T-helper 2 cell treated with Interferon-gamma antibody and Interleukin-4, amounts not matched to agents 5 μg/mL and 100 μg/mL, for 36 hours (primary cell): ENCODE measurements at places on chromosomes 12 and 14.

GRCh38 chr12:130031041-130031440 is 127.2 kb upstream of the TMEM132D start:
- DNase-seq: no peak

- no peak for DNase-seq
These were observed 143.9 kb upstream of the NAV3 start for GRCh38 chr12:77686760-77687159.

GRCh38 chr12:132948146-132949066 is 7.7 kb downstream of the ZNF605 start:
- DNase-seq: no peak

GRCh38 chr12:10243818-10244520 is 31.3 kb downstream of the GABARAPL1 start:
- peak; percentile 26 for DNase-seq

- DNase-seq: no peak
These were observed 85.9 kb downstream of the STXBP6 start for GRCh38 chr14:24964048-24964447.

DNA sequence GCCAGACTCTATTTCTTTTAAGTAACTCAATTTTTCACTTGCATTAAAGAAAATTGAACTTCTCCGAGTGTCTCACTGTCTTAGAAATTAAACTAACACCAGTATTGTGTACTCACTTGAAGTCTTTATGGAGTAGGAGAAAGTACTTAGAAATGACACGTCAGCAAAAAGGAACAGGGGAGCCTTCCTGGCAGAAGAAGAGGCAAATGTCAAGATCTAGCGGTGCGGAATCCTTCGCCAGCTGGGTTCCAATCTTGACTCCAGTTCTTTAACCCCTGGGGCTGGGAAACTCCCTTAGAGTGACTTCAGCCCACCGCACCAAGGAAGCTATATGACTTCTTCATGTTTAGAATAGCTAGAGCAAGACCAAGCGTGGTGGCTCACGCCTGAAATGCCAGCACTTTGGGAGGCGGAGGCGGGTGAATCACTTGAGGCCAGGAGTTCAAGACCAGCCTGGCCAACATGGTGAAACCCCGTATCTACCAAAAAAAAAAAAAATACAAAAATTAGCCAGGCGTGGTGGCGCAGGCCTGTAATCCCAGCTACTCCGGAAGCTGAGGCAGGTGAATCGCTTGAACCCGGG is 34.4 kb downstream of the WBP11 start:
- DNase-seq: peak; percentile 40

DNA sequence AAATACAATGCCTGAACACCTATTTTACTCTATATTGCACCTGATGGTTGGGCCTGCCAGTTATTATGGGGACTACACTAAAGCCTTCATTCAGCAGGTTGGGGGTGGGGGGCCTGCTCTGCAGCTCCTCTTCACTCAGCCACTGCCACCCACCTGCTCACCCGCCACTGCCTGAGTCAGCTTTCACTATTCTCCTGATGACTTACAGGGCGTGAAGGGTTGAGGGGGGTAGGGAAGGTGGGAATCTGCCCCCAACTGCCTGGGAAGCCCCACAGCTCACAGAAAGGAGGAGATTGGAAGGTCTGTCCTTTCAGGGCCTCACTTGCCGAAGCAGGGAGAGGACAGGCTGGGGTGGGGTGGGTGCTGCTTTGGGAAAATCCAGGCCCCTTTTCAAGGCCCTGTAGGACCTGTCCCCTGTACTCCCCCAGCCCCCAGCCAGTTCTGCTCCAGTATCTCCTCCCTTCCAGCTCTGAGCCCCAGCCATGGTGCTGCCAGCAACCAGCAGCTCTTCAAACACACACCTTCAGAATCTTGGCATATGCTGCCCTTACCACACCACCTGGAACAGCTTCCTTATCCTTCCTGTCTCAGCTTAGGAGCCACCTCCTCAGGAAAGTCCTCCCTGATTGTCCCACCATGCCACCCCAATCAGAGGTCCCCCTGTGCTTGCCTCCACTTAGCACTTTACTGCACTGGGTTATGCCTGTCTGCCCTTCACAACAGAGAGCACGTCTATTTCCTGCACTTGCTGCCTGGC is 33.1 kb downstream of the IRF2BPL start:
- DNase-seq: peak; percentile 14

DNA sequence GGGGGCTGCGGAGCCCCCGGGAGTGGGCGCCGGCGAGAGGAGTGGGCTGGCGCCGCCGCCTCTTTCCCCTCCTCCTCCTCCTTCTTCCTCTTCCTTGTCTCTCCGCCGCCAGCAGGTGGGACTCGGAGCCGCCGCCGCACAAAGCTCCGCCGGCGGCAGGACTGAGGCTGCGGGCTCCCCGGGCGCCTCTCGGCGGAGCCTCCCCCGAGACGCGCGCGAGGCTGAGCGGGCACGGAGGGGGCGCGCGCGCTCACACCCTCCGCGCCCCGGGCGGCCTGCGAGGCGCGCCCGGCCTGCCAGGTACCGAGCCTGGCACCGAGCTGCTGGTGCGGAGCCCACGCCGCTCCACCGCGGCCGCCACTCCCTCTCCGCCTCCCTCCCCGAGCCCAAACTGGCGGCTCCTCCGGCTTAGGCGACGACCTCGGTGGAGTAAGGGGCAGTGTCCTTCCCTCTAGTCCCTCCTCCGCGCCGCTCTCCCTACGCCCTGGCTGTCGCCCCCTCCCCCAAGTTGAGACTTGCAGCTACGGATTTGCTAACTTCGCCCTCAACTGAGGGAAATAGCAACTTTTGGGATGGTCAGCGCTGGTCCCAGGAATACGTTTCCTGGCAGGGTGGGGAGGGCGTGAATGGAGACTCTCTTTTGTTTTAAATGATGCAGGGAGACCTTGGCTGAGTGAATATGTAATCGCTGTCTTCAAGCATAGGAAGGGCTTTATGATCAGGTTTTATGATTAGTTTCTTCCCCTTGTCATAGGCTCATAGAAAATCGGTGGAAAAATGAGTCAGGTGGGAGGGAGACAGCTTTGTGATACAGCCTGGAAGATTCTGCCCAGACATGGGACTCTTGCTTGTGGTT is 199.5 kb upstream of the CAND1 start:
- peak; percentile 8 for DNase-seq

DNA sequence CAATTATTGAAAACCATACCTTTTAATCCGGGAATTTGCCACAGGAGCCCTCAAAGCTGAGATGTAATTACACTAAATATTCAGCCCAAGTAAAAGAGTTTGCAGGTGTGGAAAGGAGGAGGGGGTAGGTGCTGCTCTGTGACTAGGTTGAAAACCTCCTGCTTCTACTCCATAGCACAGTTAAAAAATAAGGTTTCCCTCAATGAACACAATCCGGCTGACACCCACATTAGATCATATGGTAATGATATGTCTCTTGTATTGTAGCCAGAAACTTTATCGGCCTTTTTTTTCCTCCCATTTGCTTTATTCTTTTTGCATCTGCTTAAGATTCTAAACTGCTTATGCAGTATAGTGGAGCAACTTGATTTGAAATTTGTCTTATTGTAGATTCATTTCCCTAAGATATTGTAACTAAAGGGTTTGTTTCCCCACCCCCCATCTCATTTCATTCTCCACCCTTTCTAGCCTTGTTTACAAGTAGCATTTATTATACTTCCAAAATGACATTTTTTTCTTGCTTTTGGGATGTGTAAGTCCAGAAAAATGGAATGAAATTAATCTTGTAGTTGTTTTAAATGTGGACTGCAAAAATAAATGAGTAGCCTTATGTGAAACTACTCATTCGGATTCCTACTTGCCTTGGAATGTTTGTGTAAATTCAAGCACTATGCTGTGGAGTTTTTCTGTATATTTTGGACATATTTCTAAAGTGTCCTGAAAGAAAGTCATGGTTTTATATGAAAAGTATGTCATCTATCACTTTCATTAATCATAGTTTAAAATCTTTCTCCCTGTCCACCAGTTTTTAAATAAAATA is at the start of gene DCN:
TSS of gene DCN (minus strand) at position 182 of the 820 bp plus-strand sequence. CDS start 4,265 bp downstream, outside the sequence.
- DNase-seq: no peak

DNA sequence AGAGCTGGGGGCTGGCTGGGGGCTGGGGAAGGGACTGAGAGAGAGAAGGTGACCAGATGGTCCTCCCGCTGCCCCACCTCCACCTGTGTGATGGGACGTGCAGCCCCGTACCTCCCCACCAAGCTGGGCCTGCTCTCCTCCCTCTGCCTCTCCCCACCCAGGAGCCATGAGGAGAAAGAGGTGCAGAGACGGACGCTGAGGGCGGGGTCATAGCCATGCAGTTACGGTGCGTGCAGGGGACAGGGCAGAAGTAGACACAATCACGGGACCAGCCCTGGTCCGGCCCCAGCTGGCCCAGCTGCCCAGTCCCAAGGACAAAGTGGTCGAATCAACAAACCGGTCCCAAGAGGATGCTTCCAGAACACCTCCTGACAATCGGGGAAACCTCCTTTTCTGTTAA is 33.2 kb downstream of the RFLNA start:
- no peak for DNase-seq

DNA sequence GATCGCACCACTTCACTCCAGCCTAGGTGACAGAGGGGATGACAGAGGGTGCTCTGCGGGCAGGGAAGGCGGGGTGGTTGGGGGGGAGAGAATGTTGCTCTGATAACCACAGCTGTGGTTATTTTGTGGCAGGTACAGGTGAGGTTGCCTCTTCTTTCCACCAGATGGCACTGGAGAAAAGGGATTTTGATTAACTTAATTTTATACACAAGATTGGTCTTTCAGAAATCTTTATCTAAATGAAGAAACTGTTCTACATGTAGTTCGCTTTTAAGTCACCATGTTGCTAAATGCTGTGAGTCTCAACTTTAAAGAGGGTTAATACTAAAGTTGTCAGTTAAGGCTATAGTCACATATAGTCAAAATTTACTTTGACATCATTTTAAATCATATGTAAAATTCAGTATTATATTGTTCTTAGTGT is 25.7 kb downstream of the FGF23 start:
- DNase-seq: no peak

DNA sequence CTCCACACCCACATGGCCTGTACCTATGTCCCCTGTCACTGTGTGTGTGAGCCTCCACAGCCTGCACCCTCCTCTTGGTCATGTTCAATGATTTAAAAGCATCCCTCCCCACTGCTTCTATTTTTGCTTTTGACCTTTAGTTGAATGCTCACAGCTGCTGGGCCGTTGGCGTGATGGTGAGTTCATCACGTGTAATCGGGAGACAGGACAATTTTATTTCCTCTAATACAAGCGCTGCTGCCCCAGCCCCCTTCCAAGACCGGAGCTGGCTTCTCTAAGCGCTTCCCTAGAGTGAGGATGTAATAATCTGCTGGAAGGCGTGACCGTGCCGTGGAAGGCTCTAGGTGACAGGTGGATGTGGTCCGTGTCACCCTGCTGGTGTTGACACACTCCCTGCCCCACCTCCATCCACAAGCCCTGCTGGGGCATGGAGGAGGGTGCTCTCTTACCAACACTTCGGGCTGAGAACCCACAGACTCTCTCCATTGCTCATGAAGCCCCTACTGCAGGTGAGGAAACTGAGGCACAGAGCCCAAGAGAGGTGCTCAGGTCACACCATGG is 25.4 kb downstream of the CCDC85C start:
- DNase-seq: no peak

DNA sequence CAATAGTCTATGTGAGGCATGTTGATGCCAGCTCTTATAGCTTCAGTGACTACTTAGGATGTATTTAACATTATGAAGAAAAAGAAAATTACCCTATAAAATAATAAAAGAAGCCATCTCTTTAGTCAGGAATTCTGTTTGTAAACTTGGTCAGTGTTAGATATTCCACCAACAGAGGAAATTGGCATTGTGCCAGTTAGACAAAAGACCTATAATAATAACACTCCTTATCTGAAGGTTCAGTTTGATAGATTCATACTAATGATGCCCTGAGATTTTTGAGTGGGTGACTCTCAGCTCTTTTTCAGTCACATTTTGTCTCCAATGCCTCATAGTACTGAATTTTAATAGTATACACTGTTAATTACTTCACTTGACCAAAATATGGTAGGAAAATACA is 6.6 kb downstream of the SYT10 start:
- DNase-seq: no peak

GRCh38 chr12:44464180-44464579 is 411.9 kb downstream of the NELL2 start:
- DNase-seq: no peak

DNA sequence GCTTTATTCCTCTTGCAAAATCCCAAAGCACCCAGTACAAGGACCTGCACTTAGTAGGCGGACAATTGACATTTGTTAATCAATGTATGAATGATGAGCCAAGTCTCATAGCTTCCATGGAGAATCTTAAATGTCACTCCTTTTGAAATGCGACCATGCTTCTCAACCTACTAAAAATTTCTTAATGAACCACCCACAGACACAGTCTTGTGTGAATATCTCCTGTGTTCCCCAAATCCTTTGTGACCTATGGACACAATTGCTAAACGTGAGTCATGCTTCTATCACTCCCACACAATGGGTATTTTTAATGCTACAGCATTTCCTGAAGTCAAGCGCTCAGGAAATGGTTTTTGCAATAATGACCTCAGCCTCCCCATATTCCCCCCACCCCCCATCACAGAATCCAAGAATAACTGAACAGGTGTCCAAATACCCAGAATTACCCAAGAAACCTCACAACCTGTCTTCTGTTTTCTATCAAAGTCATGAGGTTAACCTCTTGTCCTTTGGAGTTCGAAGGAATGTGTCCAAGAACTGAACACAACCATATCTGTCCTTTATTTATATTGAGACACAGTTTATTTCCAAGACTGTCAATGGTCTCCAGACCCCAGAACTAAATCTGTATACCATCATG is 163.6 kb upstream of the PLEKHG7 start:
- peak; percentile 42 for DNase-seq

DNA sequence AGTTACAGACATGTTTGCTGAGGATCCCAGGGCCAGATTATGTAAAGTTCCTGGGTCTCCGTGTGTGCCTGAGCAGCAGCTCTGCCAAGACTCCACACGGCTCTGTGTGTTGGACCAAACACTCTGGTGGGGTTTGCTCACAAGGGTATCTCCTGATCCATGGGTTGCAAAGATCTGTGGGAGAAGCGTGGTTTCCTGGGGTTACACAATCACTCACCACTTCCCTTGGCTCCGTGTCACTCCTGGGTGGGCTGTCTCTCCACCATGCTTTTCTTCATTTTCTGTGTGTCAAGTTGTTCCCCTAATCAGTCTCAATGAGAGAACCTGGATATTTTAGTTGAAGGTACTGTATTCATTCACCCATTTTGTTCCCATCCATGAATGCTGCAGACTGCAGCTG is 1088.8 kb downstream of the FSCB start:
- no peak for DNase-seq

- no peak for DNase-seq
These were observed 22.4 kb upstream of the GPR33 start for GRCh38 chr14:31510222-31510621.

DNA sequence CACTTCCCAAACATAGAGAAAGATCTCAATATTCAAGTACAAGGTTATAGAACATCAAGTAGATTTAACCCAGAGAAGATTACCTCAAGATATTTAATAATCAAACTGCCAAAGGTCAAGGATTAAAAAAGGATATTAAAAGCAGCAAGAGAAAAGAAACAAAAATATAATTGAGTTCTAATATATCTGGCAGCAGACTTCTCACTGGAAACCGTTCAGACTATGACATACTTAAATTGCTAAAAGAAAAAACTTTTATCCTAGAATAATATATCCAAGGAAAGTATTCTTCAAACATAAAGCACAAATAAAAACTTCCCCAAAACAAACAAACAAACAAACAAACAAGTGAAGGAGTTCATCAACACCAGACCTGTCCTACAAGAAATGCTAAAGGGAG is 92.4 kb downstream of the FSCB start:
- DNase-seq: no peak

- DNase-seq: peak; percentile 13
These were observed 15.8 kb upstream of the HNF1A start for GRCh38 chr12:120962532-120963020.
